ENCODE measurements at places on chromosomes 5 and 9.

DNA sequence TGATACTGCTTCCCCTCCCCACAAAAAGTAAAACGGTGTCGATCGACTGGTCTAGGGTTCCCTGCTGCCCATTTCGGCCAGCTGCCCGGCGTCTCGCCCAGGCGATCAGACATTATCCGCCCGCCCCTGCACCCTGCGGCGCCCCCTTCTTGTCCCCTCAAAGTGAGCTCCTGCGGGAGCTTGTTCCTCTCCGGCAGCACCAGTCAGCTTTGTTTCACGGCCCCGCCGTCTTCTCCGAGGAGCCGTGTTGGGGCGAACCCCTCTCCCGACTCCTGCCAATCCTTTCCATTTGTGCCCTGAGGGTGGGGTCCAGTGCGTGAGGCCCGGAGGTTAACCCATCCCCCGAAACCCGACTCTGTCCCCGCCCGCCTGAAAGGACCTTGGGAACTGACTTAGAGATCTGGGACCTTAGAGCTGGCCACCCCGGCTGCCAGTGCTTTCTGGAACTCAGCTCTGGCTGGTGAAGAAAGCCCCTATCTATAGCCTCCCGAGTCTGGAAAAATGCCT lies 518 bp downstream of the UBE2B start:
- DNase-seq, result peak; percentile 67

DNA sequence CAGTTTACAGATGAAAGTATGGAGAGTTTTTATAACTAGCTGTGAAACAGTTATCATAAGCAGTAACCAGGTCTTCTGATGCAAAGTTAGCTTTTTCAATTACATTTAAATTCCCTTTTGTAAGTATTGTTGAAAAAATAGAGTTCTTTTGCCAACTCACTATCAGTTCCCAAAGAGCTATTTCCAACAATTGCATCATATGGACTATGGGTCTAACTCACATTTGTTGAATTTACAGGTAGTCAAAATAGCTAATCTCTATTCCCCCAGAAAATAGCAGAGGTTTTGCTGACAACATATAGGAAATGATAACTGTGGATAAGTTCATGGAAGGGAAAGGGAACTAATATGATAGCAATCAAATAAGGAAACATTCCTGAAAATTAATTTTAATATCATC lies 1.4 kb downstream of the SPINK1 start:
- no peak for DNase-seq

- peak; percentile 74 for DNase-seq
Measured at GRCh38 chr9:14768405-14769229, 46.1 kb upstream of the CER1 start.

- DNase-seq, result no peak
Measured at GRCh38 chr9:22990349-22990748, 543.7 kb downstream of the DMRTA1 start.

DNA sequence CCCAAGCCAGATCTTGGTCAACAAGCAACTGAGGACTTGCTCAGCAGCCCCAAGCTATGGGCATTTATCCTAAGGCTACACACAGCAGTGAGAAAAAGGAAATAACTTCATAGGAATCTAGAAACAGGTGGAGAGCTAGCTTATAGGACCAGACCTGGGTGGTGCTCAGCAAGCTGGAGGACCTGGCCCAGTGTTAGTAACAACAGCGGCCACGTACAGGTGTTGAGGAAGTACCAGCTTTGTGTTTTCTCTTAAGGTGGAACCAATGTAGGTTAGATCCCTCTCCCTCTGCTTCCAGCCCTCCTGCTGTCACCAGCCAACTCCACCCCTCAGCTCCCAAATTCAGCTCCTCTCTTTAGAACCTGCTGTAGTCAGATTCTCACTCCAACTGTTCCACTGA lies 43.4 kb downstream of the IRF1 start:
- no peak for DNase-seq

DNA sequence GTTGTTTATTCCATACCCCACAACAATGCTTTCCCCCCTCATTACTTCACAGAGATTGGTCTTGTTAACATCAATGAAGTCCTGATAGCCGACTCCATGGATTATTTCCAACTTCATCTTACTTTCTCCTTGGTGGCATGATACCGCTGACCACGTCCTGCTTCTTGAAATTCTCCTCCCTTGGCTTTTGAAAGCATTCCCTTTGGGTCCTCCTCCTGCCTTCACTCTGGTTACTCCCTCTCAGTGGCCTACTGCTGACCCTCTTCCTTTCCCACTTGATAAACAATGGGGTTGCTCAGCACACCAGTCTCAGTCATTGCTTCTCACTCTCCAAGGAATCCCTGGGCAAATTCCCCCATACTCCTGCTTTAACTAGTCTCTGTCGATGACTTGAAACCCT lies 283.9 kb downstream of the SEC61B start:
- DNase-seq, result no peak

GRCh38 chr5:159901308-159901707 lies 15.0 kb upstream of the ADRA1B start:
- no peak for DNase-seq

GRCh38 chr5:97355775-97356174 lies 172.7 kb upstream of the RIOK2 start:
- no peak for DNase-seq

GRCh38 chr5:180376511-180376910 lies 23.4 kb upstream of the GFPT2 start:
- DNase-seq, result no peak

DNA sequence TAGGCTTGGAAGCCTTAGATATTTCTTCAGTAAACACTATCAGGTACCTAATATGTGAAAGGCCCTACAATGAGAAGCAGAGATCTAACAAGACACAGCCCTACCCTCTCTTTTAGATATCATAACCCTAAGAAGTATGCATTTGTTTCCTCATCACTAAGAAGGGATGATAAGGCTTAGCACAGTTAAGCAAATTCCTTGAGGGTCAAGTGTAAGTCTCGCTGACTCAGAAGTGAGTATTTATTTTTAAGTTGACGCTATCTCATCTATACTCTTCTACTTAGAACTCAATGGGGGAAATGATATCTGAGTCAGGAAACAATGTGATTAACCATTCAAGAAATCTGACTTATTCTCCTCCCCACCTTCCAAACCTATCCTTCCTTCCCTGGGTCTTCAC lies 149.7 kb downstream of the ESM1 start:
- DNase-seq, result no peak

- peak; percentile 26 for DNase-seq
Measured at GRCh38 chr9:133238272-133238850, 29.3 kb upstream of the OBP2B start.

- DNase-seq, result no peak
Measured at GRCh38 chr9:95118596-95118995, 198.9 kb downstream of the FANCC start.
